ENCODE measurements at places on chromosomes 1 and 21. TPM values are rescaled to one million over a fixed set of nuclear protein-coding genes. Genes with fewer than 3 reads are reported as not detected.

GRCh38 chr1:67916140-67916886, 83.0 kb upstream of the GNG12 start:
- no peaks in the 10 kb centered on the region for H3K36me3 ChIP-seq
- no peak for DNase-seq
- H3K27ac ChIP-seq: no peak overlapping the region
- peaks cover 7% of the 10 kb centered on the region for H3K27me3 ChIP-seq
- no peaks in the 10 kb centered on the region for H3K4me1 ChIP-seq
- no peak overlapping the region for H3K4me3 ChIP-seq

DNA sequence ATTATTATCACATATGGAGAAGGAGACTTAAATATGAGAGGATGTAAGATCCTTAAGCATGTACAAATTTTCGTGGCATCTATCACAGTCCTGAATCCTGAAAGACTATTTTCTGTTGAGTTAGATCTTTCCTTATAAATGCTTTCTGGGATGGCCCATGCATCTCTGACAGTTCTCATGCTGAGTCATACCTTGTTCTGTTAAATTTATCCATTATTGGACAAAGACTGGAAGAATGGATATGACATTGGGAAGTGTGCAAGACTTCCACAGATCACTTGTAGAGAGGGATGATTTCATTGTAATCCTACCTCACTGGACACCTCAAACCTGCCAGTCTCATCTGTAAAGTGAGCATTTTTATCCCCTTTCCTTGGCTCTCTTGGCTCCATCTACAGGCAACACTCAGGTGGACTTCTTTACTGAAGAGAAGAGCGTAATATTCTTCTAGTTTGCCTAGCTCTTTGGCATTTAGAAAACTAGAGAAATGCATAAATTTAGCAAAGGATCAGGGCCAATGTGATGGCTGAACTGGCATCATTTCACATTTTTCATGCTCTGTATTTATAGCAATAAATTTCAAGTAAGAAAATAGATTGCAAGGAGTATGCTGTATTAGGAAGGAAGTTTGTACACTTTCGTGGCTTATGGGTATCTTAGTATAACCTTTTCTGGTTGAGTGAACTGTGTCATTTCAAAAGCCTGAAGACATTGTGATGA, 128.2 kb downstream of the NFIA start:
- H3K36me3 ChIP-seq: no peaks in the 10 kb centered on the region
- no peak for DNase-seq
- no peak overlapping the region for H3K27ac ChIP-seq
- no peaks in the 10 kb centered on the region for H3K27me3 ChIP-seq
- H3K4me3 ChIP-seq: no peak overlapping the region

- no peaks in the 10 kb centered on the region for H3K36me3 ChIP-seq
- no peaks in the 10 kb centered on the region for H3K4me1 ChIP-seq
- no peak overlapping the region for H3K27ac ChIP-seq
- no peak overlapping the region for H3K4me3 ChIP-seq
- peaks cover 4% of the 10 kb centered on the region for H3K27me3 ChIP-seq
- no peak for DNase-seq
Measured at GRCh38 chr1:225021037-225021436, 91.6 kb downstream of the DNAH14 start.

DNA sequence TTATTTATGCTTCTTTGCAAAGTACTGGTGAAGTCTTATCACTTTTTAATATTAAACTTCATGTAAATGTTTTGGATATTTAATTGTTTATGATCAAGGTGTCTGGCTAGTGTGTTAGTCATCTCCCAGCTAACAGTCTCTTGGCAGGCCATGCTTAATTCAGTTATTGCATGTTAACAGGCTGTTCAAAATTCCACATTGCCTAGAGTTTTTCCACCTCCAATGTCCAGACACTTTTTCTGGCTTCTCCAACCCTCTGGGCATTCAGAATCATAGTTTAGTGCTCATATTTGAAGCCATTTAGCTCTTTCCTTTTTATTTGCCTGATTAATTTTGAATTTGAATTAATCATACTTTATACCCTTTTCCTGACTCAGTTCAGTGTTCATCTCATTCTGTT, 69.2 kb downstream of the OLFML2B start:
- H3K4me3 ChIP-seq: no peak overlapping the region
- no peaks in the 10 kb centered on the region for H3K27me3 ChIP-seq

CD1B gene
- not detected for total RNA-seq

PLCH2 gene
- 2.1 TPM for total RNA-seq

CHD5 gene
- 0.45 TPM for total RNA-seq

TRIM67 gene
- not detected for total RNA-seq

DNALI1 gene
- not detected for total RNA-seq

Data from activated naive CD4-positive, alpha-beta T cell treated with anti-CD3 and anti-CD28 coated beads for 36 hours (primary cell).